GM19239 (cell line): ENCODE measurements at places on chromosomes 12 and 14.

- DNase-seq: no peak
Observed at GRCh38 chr12:110717037-110717436, 25.7 kb downstream of the PPP1CC start.

GRCh38 chr14:90384543-90384911 lies 12.3 kb upstream of the CALM1 start:
- no peak for DNase-seq

GRCh38 chr12:49471557-49471956 lies 67.3 kb upstream of the KCNH3 start:
- DNase-seq: no peak

DNA sequence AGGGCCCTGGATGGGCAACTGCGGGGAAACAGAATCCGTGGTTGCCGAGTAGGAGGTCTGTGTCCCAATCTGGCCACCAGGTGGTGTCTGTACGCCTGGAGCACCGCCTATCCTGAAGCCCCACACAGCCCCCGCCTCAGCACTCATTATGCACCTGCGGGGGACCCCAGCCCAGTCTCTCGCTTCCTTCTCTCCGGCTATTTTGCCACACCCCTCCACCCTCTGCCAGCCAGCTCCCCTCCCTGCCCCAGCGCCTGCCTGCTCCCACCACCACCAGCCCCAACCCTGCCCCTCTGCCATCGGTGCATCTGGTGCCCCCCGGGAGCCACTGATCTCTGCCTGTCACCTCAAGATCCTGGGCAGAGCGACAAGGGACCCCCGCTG lies 2.2 kb upstream of the NXPH4 start:
- DNase-seq: peak; percentile 83

- peak; percentile 47 for DNase-seq
Observed at GRCh38 chr12:123532019-123532418, 1.5 kb downstream of the RILPL1 start.

DNA sequence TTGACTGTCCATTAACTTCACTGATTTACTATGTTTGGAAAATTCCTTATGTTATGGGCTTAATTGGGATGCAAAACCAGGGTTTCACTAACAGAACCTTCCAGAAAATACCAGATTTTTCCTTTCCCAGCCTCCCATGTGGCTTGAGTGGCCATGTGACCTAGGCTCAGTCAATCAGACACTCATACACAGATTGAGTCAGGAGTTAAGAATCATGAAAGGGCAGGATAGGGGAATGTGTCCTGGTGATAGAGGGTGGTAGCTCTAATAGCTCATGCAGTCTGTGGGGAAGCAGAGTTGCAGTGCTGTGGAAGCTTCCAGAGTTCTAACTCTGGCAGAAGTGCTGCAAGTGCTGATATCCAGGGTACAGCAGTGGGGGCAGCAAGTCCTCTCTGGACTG lies 134.1 kb upstream of the IFNG-AS1 start:
- DNase-seq: no peak

- no peak for DNase-seq
Observed at GRCh38 chr12:12378616-12379015, 21.7 kb downstream of the BORCS5 start.

GRCh38 chr14:81453166-81453766 lies 53.1 kb upstream of the STON2 start:
- peak; percentile 27 for DNase-seq

- no peak for DNase-seq
Observed at GRCh38 chr14:26276757-26277156, 321.1 kb downstream of the NOVA1 start.

DNA sequence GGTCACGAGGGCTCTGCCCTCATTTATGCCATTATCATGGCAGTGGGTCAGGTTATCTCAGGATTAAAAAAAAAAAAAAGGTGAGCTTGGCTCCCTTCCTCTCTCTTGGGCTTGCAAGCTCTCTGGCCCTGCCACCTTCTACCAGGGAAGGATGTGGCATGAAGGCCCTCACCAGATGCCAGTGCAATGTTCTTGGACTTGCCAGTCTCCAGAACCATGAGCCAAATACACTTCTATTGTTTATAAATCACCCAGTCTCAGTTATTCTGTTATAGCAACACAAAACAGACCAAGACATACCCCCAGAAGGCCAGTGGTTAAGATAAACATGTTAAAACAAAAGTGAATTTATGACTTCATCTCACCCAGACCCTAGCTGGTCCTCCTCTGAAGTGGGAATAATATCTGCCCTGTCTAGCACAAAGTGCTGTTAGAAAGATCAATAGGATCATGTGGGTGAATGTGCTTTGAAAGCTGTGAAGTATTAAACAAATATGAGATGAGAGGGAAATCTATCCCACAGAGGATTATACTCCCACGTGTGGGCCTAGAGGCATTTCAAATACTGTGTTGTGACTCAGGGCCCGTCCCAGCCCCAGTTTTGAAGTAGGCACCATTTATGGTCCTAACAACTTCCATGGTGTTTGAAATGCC lies 88.6 kb downstream of the NINJ2 start:
- no peak for DNase-seq

DNA sequence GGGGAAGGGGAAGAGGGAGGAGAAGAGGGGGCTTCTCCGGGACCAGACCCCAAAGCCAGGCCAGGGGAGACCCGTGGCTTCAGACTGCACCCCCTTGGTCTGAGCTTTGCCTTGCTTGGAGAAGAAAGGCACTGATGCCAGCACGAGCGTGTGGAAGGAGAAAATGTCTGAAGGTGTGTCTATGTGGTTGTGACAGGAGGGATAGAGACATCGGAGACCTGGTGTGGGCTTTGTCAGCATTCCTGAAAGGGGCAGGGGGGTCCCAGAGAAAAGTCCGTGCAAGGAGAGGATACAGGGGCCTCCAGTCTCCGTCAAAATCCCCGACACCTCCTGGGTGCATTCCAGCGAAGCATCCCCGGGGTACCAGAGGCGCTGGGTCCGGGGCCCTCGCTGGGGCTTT lies 139.0 kb upstream of the LHX5 start:
- no peak for DNase-seq

DNA sequence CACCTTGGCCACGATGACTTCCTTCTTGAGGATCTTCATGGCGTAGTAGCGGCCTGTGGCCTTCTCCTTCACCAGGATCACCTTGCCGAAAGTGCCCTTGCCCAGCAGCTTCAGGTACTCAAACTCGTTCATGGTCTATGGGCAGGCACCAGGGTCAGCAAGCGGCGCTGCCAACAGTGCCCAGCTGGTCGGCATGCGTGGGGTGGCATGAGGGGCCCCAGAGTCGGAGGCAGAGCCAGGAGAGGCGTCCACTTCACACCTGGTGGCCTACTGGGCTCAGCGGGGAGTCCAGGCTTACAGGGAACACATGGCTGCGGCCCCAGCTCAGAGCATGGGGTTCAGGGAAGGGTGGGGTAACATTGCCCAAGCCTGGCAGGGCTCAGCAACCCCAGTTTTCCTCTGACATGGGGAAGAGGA lies 20.5 kb downstream of the AKT1 start:
- DNase-seq: no peak

- DNase-seq: no peak
Observed at GRCh38 chr12:6443361-6443983, 1.3 kb upstream of the CD27 start.

DNA sequence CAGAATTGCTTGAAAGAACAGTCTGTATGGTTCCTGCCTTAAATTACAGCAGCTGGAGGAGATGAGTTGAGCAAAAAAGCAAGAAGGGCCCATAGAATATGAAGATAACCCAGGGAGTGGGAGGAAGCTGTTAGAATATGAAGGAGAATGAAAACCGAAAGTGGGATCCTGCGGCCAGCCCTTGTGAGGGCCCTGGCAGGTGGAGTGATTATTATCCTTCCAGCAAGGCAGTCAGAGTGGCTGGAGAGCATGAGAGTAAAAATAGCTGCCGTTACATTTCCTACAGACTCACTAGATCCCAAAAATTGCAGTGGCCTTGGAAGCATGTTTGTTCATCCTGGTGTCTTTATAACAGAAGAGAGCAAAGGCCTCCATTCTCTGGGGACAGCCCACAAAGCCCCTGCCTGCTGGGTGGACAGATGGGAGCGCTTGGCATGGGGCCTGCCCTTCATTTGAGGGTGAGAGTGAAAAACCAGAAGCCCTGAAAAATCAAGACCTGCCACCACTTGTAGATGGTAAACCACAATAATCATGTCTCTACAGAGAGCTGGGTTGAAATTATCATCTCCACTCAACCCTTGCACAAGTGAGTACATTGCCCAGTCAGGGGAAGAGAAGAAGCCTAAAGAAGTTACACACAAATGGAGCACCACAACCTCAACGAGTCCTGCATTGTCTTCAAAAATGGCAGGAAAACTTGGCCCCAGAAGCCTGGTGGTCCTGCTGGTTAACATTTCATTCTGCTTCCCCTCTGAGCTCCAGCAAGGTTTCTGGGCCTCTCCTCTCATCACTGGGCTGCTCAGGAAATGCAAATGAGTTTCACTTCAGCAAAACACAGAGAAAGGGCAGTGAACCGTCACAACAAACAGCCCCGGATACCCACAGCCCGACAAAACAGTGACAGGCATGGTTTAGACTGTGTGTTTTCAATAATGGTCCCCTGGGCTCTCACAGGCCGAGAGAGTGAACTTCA lies 20.5 kb downstream of the ZDHHC22 start:
- peak; percentile 76 for DNase-seq

- DNase-seq: no peak
Observed at GRCh38 chr14:86521843-86522242, 991.9 kb downstream of the FLRT2 start.

GRCh38 chr12:29762637-29763300 lies 21.0 kb downstream of the TMTC1 start:
- no peak for DNase-seq

DNA sequence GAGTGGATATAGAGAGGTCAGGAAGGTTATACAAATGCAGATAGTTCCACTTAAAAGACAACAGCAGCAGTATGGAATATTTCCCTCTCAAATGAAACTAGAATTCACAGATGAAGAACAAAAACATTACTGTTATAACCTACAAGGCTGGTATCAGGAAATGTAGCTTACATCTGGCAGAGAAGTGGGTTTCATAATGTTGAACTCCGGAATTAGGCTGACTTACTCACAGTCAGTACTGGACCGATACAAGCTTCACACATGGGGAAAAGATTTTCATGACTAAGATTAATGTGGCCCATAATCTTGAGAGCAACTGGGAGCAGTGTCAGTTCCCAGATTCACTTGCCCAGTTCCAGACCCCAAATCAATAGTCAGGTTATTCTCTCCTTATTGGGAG lies 353.9 kb downstream of the DUSP6 start:
- no peak for DNase-seq

GRCh38 chr12:48489012-48489411 lies 6.7 kb downstream of the C12orf54 start:
- DNase-seq: no peak

- DNase-seq: no peak
Observed at GRCh38 chr12:12919666-12920435, 28.5 kb downstream of the GPRC5A start.

- no peak for DNase-seq
Observed at GRCh38 chr14:75456069-75456996, 28.5 kb downstream of the JDP2 start.

DNA sequence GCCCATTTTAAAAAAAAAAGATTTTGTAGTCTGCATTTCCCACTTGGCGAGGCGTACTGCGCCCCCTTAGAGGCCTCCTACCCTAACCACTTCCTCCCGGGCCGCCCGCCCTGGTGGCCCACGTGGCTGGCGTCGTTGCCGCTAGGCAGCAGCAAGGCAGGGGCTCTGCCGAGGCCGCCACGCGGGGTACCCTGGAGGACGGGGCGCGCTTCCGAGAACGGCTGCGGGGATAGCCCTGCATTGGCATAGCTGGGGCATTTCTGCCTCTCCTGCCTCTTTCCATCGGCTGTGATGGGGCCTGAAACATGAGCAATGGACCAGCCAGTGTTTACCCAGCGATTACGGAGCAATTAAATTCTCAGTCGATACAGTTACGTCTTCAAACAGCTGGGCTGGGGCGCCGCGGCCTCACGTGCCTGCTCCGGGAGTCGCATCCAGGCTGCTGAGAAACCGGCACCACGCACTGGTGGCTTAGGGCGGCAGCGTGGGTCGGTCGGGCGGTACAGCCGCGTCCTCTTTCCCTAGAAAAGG lies 38.0 kb downstream of the IQSEC3 start:
- no peak for DNase-seq

GRCh38 chr12:47077206-47078085 lies 2.0 kb upstream of the PCED1B start:
- DNase-seq: no peak

DNA sequence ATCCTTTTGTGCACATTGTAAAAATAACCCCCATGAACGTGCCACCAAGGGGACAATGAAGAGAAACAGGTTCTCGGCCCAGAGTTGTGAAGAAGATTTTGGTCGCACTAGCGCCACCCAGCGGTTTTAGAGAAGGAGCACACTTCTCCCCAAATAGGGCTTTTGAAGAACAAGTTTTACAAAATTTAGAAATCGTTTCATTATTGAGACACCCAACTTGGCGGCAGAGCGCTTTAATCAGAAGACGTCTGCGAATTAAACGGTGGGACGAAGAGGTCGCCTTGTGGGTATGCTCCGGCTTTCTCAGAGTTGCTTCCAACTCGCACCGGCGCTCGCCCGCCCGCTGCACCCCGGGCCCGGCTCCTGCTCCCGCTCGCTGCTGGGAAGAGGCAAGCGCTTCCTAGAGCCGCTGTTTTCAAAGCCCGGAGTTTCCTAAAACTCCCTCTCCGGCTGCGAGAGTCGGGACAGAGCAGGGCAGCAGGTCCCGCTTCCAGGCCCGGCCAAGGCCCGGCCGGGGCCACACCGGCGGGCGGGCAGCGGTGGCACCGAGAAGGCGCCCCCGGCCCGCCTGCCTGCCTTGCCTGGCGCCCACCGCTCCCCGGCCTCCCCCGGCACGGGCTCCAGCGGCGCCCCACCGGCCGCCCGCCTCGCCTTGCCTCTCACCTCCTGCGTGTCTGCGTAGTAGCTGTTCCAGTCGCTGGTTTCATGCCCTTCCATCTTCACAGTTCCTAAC lies 645 bp downstream of the FOXA1 start:
- no peak for DNase-seq
